ENCODE measurements at places on chromosomes 3 and 15.

GRCh38 chr3:71162221-71162620 lies 421.3 kb downstream of the FOXP1 start:
- no peak for DNase-seq

DNA sequence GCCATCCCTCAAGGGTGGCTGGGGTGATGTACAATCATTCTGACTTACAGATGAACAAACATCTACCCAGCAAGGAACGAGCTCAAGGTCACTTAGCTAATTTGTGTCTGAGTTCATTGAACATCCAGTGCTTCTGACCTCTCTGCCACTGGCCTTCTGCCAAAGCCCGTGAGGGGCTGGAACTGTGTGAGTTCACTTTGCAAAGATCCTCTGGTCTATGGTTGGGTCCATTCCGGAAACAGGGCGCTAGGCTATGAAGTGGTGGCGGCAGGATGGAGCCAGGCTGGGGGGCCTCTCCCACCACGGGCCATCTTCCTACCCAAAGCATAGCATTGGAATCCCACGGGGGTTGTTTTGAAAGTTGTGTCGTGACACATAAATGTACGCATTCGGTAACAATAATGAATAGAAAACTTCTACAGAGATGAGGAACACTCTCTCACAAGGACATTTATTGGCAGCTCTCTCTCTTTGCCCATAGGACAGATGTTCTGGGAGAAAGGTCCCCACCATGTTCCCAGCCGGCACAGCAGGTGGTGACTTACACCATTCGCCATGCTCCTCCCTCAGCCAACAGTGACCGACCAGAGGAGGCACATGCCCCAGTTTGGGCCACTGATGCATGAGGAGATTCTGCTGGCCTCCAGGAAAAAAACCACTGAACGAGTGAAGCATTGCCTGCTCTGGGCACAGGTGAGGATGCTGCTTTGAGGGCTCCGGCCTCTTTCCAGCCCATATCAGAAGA lies 214.7 kb upstream of the CHRNA7 start:
- DNase-seq: no peak

GRCh38 chr3:117865338-117865737 lies 1155.8 kb downstream of the TUSC7 start:
- DNase-seq: no peak

DNA sequence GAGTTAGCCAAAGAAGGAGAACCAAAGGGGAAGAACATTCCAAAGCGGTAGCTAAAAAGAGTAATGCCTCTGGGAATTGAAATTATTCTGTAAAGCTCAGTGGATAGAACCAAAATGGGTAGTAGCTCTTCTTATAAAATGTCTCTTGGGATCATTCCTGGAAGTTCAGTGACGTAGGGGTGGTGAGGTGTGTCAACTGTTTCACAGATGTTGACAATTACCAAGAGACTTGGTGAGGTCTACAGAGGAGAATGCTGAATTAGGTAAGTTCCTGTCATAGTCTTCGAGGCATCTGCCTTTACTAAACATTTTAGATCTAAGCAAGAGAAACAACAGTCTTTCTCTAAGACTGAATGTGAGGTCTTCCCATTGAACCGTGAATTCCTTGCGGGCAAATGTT lies 67.8 kb downstream of the TPRG1 start:
- no peak for DNase-seq

DNA sequence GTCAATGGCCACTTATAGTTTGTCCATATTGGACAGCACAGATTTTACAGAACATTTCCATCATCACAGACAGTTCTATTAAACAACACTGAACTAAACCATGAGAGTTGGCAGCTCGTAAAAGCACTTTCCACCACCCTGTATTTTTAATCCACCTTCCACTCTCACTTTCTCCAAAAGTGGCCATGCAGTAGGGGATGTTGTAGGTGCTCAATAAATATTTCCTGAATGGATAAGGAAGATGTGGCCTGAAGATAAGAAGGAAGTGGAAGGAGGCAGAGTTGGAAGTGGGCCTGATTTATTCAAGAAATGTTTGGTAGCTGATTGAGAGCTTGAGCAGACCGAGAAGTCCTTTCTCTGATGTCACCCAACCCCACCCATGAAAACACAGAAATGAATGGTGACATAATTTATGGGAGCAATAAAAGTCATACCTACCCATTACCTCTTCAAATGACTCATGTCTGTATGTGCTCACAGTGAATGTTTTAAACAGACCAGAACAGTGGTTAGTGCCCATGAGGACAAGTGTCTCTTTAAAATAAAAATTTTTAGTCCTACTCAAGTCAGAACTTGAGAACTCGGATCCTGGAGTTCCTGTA lies 39.6 kb upstream of the CTNNB1 start:
- DNase-seq: no peak

- DNase-seq: no peak
Measured at GRCh38 chr15:75178171-75178937, 23.3 kb upstream of the C15orf39 start.

- no peak for DNase-seq
Measured at GRCh38 chr3:143875546-143875945, 27.3 kb upstream of the SLC9A9 start.

GRCh38 chr15:35738370-35738769 lies 192.4 kb upstream of the DPH6 start:
- no peak for DNase-seq

GRCh38 chr3:87173776-87174175 lies 53.3 kb upstream of the CHMP2B start:
- no peak for DNase-seq

GRCh38 chr15:32867313-32867626 lies 149.5 kb downstream of the GREM1 start:
- DNase-seq: no peak

- no peak for DNase-seq
Measured at GRCh38 chr15:40285554-40286011, 2.7 kb upstream of the ANKRD63 start.

DNA sequence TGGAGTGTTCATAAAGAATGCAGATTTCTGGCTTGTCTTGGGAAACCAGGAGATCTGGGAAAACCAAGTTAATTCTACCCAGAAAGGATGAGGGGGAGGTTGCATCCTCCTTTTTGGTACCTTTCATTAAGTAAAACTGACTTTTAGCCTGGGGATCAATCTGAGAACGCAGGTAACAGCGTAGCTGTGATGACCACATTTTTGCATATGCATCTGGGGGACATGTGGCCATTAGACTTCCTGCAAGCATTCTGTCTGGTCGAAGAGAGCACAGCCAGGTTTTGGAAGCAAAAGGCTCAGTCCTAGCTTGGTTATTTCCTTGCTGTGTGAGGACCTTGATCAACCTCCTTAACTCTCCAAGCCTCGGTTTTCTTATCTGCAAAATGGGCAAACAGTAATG lies 145.2 kb downstream of the SHQ1 start:
- no peak for DNase-seq

- DNase-seq: no peak
Measured at GRCh38 chr15:76973906-76974305, 21.0 kb upstream of the PSTPIP1 start.

DNA sequence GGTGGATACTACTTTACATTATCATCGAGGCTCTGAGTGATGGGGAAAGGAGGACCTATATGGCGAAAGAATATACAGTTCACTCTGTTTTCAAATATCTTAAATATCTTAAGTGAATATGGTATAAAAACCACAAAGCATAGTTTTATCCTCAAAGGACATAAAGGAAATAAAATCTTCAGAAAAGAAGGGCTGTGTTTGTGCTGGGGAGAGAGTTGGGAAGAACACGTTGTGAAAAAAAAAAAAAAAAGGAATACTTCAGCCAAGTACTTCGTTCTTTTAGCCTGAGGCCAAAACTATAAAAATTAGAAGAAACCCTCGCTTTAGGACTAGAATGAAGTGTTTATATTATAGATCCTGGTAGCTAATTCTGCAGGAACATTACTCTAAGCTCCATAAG lies 10.2 kb upstream of the TMEM212 start:
- no peak for DNase-seq

GRCh38 chr3:195802261-195802701 lies 9.4 kb downstream of the MUC4 start:
- no peak for DNase-seq

GRCh38 chr3:45224824-45225464 lies 1.1 kb downstream of the TMEM158 start:
- DNase-seq: peak; percentile 18

GRCh38 chr3:136444581-136444980 lies 194.4 kb downstream of the PCCB start:
- DNase-seq: no peak

DNA sequence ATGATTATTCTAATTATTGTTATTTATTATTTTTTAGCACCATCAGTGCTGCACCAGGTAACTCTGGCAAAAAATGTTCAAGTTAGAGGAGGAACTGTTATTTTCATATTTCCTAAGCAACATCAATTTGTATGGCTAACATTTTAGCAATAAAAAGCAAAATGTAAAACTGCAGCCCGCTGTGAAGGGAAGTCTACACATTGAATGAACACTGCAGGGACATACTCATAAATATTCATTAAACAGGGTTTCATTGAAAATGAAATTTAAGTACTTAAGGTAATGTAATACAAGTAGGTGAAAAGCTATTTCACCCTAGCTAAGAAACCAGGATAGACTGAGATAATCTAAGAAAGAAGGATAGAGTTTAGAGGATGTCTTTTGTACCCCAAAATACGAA lies 532.7 kb downstream of the NLGN1 start:
- no peak for DNase-seq

DNA sequence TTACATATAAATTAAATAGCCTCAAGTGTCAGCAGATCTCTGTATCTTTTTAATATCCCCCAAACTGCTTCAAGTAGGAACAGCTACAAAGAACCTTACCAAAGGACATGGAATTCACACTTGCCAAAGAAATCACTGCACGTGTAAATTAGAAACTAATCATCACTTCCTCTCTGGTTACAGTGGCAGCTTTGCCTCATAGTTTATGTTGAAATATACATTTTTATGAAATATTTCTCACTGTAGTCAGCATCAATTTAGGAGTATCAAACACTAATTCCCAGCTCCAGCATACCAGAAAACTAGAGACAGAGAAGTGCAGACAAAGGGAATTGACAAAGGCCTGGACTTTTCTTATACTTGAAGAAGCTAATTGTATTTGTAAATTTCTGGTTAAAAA lies 260.9 kb downstream of the TIGIT start:
- DNase-seq: no peak

DNA sequence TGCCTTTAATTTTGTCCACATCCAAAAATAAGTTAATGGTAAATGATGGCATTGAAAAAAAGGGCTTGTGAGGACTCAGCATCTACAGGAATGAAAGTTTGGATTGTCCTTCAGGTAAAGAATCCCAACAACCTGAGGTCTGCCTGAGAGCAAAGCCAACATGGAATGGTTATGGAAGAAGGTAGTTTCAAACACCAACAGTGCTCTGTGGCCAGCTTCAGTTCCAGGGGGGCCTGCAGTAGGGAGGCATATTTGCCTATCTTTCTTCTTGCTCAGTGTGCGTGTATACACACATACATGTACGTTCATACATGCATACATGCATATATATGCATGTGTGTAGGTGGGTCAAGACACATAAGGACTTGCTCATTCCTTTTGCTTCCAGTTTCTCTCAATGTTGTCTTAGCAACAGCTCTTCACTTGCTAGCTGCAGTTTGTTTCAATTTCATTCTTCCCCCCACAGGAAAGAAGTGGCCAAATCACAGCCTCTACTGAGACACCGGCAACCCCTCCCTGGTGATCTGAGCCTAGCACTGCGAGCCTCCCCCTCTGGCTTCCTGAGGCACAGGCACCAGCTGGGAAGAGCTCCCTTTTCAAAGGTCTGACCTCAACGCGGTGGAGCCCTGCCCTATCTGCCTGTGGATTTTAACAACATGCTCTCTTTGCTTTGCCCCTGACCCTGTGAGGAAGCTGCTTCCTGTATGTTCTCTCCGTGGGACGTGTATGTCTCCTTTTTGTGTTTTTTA lies 146.2 kb downstream of the KLF13 start:
- DNase-seq: no peak

DNA sequence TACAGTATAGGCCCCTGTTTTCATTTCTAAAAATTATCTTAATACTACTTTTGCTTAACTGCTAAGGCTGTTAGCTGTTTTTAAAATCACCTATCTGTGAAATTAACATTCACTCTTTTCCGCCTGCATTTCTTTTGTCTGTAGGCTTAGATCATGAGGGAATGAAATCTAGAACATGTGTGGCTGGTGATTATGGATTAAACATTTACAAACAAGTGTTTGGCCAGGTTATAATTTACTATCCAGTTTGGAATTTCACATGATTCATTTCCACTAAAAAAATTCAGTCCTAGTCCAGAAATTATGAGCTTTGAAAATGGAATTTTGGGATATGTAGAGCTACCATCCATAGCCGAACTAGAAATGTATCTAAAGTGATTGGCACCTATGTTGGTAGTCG lies 39.1 kb downstream of the GOLM2 start:
- no peak for DNase-seq

GRCh38 chr15:68279779-68280753 lies 2.5 kb downstream of the FEM1B start:
- no peak for DNase-seq

DNA sequence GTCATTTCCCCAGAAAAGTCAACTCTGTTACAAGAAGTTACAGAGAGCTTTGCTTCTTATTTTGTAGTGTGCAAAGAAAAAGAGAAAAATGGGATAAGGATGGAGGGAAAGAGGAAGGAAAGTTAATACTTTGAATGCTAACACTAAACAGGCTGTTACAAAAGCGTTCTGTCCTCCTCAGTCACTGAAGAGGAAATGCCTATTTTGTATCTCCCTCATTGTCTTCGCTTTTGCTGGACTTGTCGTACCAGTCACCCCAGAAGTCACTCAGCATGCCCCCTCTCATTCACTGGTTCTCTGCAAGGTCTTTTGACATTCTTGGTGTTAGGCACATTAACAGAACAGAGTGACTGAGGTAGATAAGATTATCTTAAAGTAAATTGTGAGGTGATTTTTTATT lies 129.6 kb downstream of the ALCAM start:
- no peak for DNase-seq

GRCh38 chr15:25435474-25436243 lies 3.2 kb downstream of the UBE3A start:
- no peak for DNase-seq

DNA sequence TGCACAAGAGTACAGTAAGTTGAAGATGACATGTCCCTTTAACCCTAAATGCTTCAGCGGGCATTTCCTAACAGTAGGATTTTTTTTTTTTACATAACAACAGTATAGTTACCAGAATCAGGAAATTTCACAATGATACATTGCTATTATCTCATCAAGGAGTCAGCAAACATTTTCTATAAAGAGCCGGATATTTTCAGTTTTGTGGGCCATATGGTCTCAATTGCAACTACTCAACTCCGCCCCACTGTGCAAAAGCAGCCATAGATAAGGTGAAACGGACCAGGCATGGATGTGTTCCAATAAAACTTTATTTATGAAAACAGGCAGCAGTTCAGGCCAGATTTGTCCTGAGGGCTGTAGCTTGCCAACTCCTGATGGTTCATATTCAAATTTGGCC lies 130.6 kb downstream of the SMAD6 start:
- DNase-seq: no peak

DNA sequence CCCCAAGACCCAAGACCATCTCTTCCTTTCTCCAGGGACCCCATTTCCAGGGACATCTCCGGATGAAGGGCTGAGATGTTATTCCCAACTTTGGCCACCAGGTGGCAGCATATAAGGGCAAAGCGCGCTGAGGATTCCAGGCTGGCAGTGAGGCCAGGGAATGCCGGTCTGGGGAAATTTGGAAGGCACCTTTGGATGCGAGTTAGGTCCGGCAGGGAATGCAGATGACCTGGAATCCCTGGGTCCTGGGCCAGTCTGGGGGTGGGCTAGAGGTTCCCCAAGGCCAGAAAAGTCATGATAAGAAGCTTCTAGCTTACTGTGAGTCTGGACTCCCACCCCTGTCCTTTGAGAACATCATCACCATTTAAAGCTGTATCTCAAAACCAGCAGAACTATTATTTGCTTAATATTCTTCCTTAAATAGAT lies 1.6 kb upstream of the CHST13 start:
- no peak for DNase-seq

- DNase-seq: no peak
Measured at GRCh38 chr3:24686808-24687207, 192.2 kb upstream of the THRB start.

All from NCI-H748 treated with DMSO at 0.1 percent for 48 hours (cell line).